Uterus (tissue), 4 donors: ENCODE measurements at places on chromosomes 1 and 21. TPM values are rescaled to one million over a fixed set of nuclear protein-coding genes. Genes with fewer than 3 reads are reported as not detected.
A peak's percentile ranks its signal among the peaks of the same experiment; 100 is the strongest.

KRTAP12-3 gene
- total RNA-seq = not detected

RNU1-2 gene
- total RNA-seq = under 0.01 TPM

BRINP2 gene
- not detected for total RNA-seq

LCE3E gene
- total RNA-seq = not detected

WNT9A gene
- total RNA-seq = 6.8 TPM

DNA sequence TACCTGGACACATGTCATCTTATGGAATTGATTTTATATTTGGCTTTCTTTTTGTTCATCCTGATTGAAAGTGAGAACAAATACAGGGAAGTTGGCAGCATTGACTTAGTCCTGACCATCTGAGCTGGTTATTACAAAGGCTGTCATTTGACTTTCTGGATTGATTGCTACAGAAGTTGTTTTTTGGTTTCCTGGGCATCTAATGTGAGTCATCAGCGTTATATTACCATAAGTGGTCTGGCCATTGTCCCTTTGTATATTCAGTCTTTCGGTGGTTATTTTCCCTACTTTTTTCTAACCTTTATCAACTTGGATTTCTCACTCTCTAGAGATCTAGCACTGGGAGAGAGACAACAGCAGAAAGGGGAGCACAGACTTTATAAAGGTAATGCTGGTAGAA is 1646.5 kb downstream of the MRPL39 start:
- H3K27me3 ChIP-seq = no peaks in the 10 kb centered on the region
- no peak for DNase-seq
- H3K36me3 ChIP-seq = no peaks in the 10 kb centered on the region
- H3K27ac ChIP-seq = no peak overlapping the region
- no peak overlapping the region for H3K4me3 ChIP-seq
- no peaks in the 10 kb centered on the region for H3K4me1 ChIP-seq

DNA sequence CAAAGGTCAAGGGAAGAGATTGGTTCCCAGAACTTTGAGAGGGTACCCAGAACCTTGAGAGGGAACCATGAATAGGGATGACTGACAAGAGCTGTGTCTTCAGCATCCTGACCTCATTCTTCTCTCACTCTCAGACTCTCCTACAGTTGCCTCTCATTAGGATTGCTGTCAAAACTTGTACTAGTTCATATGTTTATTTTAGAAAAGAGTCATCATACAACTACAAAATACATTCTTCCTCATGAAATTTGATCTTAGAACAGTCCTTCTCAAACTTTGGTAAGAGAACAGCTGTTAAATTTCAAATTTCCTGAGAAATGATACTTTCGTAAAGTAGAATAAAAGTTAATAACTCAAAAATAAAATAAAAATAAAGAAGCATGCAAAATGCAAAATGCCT is 161.4 kb upstream of the ZRANB2 start:
- H3K27me3 ChIP-seq = no peaks in the 10 kb centered on the region
- no peak for DNase-seq
- H3K4me3 ChIP-seq = no peak overlapping the region
- H3K27ac ChIP-seq = no peak overlapping the region
- H3K4me1 ChIP-seq = no peaks in the 10 kb centered on the region
- H3K36me3 ChIP-seq = no peaks in the 10 kb centered on the region

DNA sequence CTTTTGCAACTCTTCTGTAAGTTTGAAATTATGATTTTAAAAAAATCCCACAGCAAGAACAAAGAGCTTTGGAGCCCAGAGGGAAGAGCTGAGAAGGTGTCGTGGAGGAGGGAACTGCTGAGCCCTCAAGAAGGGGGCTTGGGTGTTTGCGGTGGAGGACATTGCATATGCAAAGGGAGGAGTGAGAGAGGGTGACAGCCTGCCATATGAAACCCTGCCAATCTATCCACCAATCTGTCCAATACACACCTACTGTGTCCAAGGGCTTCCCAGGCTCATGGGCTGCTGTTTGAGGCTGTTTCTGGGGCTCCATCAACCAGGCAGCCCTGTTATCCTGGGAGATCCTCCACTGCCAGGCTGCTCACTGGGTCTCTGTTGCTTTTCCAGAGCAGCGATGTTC is 15.2 kb downstream of the WNT4 start:
- H3K4me1 ChIP-seq = peaks cover 6% of the 10 kb centered on the region
- no peaks in the 10 kb centered on the region for H3K36me3 ChIP-seq
- no peak for DNase-seq
- no peak overlapping the region for H3K4me3 ChIP-seq
- no peak overlapping the region for H3K27ac ChIP-seq

- H3K27ac ChIP-seq = no peak overlapping the region
- H3K27me3 ChIP-seq = no peaks in the 10 kb centered on the region
- no peak overlapping the region for H3K4me3 ChIP-seq
- no peaks in the 10 kb centered on the region for H3K4me1 ChIP-seq
Measured at GRCh38 chr1:201514466-201514865, 7.5 kb upstream of the CSRP1 start.

GRCh38 chr1:228420968-228421826 is 4.5 kb upstream of the TRIM17 start:
- H3K27me3 ChIP-seq = peaks cover 4% of the 10 kb centered on the region
- no peak for DNase-seq
- H3K36me3 ChIP-seq = no peaks in the 10 kb centered on the region
- peaks cover 9% of the 10 kb centered on the region for H3K4me1 ChIP-seq
- no peak overlapping the region for H3K27ac ChIP-seq

- H3K36me3 ChIP-seq = no peaks in the 10 kb centered on the region
- H3K4me1 ChIP-seq = no peaks in the 10 kb centered on the region
- no peak overlapping the region for H3K4me3 ChIP-seq
- H3K27ac ChIP-seq = no peak overlapping the region
Measured at GRCh38 chr1:243819438-243819839, 30.6 kb downstream of the AKT3 start.

GRCh38 chr1:245615001-245615400 is 460.2 kb downstream of the KIF26B start:
- no peaks in the 10 kb centered on the region for H3K36me3 ChIP-seq
- H3K4me3 ChIP-seq = no peak overlapping the region
- H3K27ac ChIP-seq = no peak overlapping the region
- no peak for DNase-seq
- H3K4me1 ChIP-seq = no peaks in the 10 kb centered on the region

- DNase-seq = no peak
- no peak overlapping the region for H3K4me3 ChIP-seq
- no peaks in the 10 kb centered on the region for H3K27me3 ChIP-seq
- H3K4me1 ChIP-seq = no peaks in the 10 kb centered on the region
- no peak overlapping the region for H3K27ac ChIP-seq
Measured at GRCh38 chr1:212958175-212958574, 7.8 kb downstream of the VASH2 start.

DNA sequence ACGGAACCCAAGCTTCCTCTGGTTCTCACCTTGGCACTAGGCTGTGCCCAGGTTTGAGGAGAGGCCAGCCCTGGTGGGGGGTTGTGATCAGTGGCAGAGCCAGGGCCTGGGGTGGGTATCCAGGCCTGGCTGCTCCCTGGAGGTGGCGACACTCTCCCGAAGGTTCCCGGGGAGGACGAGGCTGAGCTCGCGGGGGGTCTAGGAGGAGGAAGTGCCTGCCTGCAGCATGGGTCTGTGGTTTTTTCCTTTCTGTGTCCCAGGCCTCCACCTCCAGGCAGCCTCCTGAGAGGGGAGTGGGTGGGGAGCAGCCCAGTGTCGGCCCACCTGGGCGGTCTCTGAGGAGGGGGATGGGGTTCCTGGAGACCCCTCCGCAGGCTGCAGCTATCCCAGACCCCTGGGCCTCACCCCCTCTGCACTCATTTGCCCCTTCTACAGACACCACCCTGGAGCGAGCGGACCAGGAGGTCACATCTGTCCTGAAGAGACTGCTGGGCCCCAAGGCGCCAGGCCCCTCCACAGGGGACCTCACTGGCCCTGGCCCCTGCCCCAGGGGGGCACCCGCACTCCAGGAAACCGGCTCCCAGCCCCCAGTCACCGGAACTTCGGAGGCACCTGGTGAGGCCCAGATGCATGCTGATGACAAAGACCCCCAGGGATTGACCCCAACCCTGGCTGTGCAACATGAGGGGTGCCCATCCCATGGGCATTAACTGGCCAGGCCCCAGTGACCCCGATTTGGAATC is 44.3 kb downstream of the TRIM11 start:
- H3K4me1 ChIP-seq = no peaks in the 10 kb centered on the region
- no peaks in the 10 kb centered on the region for H3K36me3 ChIP-seq
- no peak for DNase-seq
- H3K27ac ChIP-seq = no peak overlapping the region
- no peaks in the 10 kb centered on the region for H3K27me3 ChIP-seq

GRCh38 chr1:242008826-242009495 is 10.1 kb upstream of the MAP1LC3C start:
- DNase-seq = peak; percentile 43
- H3K4me1 ChIP-seq = no peaks in the 10 kb centered on the region
- H3K27me3 ChIP-seq = no peaks in the 10 kb centered on the region
- no peak overlapping the region for H3K27ac ChIP-seq
- no peak overlapping the region for H3K4me3 ChIP-seq
